ENCODE measurements at places on chromosomes 5 and 9. TPM values are rescaled to one million over a fixed set of nuclear protein-coding genes. Genes with fewer than 3 reads are reported as not detected.

MZB1 gene
- total RNA-seq, result not detected

HK3 gene
- total RNA-seq, result not detected

SPATA31D4 gene
- not detected for total RNA-seq

DCAF10 gene
- 20.8 TPM for total RNA-seq

CNTNAP3 gene
- total RNA-seq, result 3.6 TPM

ARSI gene
- total RNA-seq, result 118 TPM

ADAMTS12 gene
- 179 TPM for total RNA-seq

NR5A1 gene
- not detected for total RNA-seq

EEIG1 gene
- total RNA-seq, result 20.0 TPM

ANKH gene
- 26.1 TPM for total RNA-seq

MTAP gene
- 88.5 TPM for total RNA-seq

ANKRD55 gene
- total RNA-seq, result under 0.01 TPM

OR13J1 gene
- not detected for total RNA-seq

ANKDD1B gene
- total RNA-seq, result 1.6 TPM

C9 gene
- 0.46 TPM for total RNA-seq

ANXA6 gene
- total RNA-seq, result 489 TPM

Data from smooth muscle cell of the umbilical artery (primary cell).